AG08395 (cell line): ENCODE measurements at places on chromosomes 16 and 17.

GRCh38 chr16:84478172-84478947, 26.1 kb downstream of the MEAK7 start:
- peak; percentile 69 for DNase-seq

DNA sequence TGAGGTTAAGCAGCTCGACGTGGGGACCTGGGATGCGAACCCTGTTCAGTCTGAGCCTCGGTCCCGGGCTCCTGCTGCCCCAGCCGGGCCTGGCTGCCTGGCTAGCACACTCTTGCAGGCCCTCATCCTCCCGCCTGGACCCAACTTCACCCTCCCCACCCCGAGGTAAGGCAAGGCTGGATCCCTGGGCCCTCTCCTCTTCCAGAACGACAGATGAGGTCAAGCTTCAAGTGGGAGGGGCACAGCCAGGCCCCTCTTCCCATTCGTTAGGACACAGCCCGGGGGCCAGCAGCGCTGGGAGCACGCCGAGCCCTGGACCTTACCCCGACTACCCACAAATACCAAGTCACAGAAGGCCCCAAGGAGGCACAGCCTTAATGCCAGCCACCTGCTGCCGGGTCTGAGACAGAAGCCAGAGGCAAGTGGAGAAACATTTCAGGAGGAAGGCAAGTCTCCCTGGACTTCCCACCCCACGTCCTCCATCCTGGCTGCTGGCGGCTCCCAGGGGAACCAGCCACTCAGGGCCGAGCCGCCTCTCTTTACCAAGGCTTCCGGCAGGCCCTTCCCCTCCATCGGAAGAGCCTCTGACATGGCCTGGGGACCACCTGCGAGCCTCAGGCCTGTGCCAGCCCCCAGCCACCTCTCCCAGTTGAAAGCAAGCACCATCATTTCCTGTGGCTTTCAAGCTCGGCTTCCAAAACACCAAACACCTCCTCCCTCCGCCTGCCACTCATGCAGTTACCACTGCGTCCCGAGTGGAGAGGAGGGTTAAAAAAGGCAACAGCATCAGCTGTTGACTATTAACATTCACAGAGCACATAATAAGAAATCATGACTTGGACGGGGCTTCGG, 59.9 kb downstream of the RPH3AL start:
- no peak for DNase-seq

DNA sequence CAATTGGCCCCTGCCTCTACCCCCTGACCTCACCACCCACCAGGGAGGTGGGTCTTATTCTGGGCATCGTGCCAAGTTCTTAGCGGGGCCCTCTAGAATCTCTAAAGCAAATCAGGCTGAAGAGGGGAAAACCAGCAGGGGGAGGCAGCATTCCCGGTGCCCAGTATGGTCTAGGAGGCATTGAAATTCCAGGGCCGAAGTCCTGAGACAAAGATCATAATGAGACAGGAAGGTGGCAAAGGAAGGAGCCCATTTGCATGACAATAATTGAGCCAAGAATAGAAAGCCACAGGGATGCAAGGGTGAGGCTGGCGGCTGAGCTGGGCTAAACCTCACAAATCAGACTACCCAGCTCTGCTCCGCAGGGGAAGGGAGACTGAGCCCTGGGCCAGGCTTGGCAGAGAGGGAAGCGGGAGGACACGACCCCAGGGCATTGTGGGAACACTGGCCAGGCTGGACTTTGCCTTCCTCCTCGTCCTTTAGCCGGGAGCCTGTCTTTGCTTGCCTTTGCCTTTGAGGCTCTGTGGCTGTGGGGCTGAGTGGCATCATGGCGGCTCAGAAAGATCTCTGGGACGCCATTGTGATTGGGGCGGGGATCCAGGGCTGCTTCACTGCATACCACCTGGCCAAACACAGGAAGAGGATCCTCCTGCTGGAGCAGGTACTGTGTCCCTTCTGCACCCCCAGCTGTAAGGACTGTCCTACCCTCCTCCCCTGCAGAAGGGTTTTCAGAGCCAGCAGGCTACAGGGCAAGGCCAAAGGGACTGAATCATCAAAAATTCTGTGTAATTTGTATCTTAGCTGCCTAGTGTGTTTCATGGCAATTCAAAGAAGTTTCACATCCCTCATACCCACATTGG, at the start of gene PIPOX:
Gene PIPOX, plus strand, starts transcription at position 463 of the 860 bp plus-strand sequence. Its CDS starts 85 bp downstream, at position 548.
- no peak for DNase-seq

DNA sequence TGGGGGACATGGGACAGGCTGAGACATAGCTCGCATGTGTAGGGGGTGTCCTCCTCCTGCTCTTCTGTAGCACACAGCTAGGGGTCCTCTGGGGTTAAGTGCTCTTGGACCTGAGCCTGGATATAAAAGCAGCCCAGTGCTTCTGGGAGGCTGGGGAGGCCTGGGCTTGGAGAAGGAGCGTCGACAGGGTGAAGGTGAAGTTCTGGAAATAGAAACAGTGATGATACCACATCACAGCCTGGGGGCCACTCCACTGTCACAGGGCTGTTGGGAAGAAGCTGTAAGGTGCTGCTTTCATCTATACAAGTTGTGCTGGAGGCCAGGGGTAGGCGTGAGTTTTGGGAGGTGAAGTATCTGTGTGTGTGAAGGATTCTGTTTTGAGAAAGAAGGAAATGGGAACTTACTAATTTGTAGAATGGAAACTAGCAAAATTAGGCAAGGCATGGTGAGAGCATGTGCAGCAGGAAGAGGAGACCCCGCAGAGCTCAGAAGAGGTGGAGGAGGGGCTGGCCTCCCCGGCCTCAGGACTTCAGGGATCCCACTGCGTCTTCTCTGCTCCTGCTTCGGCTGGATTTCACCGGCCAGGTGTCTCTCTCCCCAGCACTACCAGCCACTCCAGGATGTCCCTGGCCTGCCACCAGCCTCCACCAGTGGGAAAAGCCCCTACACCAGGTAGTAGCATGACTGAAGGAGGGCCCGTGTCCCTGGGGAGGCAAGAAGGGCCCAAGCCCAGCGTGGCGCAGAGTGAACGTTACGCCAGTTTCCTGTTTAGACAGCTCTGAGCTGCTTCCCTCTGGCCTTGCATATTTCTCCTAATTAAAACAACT, 19.4 kb downstream of the PLCG2 start:
- no peak for DNase-seq

DNA sequence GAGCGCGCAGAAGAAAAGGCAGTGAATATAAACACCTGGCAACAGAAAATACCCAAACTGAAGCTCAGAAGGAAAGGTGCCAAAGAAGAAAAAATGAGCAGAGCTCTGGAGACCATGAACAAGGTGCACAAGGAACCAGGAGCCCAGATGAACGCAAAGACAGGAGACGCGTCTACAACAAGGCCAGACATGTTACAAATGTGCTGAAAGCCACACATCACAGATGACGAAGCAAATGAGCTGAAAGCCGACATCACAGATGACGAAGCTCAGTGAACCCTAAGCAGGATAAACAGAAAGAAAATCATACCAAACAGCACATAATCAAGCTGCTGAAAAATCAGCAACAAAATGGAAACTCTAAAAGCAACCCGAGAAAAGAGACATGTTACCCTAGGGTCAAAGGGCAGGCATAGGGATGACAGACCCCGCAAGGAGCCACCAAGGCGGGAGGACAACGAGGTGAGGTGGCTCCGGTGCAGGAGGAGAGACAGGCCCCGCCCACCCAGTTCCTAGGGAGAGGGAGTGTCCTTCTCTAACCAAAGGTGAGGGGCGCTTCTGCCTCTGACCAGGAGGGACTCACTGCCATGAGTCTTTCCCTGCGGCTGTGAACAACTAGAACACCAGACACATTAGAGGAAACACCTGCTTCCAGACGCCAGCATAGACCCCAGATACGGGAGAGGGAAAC, 39.1 kb downstream of the CCDC57 start:
- no peak for DNase-seq

- DNase-seq, result no peak
Observed at GRCh38 chr16:84292011-84292410, 2.7 kb upstream of the WFDC1 start.

- DNase-seq, result no peak
Observed at GRCh38 chr16:58518083-58518979, 3.0 kb downstream of the SETD6 start.

- no peak for DNase-seq
Observed at GRCh38 chr17:41537990-41538389, 9.9 kb upstream of the KRT19 start.

DNA sequence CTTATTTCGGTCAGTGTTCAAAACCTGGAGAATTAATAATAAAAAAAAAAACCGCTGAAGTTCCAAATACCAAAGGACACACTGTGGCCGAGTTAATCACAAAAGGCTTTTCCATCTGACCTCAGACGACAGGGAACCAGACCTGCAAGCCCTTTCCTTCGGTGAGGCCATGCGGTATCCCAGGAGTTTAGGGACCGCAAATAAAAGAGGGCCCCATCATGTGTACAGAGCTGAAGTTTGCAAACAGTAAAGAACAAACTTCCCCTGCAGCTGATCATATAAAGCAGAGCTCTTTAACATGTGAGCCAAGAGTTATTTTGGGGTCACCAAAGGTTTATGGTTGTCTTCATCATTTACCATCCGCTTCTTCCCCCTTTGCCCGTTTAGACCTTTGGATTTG, 33.0 kb upstream of the FOXJ1 start:
- DNase-seq, result no peak

- DNase-seq, result no peak
Observed at GRCh38 chr16:28924399-28924761, 658 bp downstream of the RABEP2 start.

GRCh38 chr17:5123343-5124124, 7.7 kb downstream of the USP6 start:
- no peak for DNase-seq

DNA sequence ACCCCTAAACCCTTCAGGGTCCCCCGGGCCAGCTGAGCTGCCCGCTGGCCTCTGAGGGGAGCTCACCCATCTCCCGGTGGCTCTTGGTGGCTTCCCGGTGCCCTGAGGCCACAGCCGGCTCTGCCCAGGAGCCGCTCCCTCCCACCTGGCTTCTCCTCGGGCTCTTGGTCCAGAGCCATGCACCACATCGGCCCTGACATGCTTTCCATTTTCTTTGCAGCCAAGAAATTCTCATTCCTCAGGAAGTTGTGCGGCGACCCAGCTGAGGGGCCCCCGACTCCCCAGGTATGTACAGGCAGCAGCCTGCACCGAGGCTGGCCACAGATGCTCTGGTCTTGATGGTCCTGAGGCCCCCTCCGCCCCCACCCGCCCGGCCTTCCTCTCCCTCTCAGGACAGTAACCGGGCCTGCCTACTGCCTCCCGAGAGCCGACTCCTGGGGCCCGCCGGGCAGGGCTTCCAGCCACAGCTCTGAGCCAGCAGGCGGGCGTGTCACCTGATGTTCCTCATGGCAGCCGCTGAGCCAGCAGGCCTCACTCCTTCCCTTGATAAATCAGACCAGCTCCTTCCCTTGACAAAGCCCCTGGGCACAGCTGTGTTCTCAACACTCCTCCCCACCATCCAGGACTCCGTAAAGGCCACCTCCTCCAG, 28.4 kb upstream of the ZFPM1 start:
- no peak for DNase-seq

DNA sequence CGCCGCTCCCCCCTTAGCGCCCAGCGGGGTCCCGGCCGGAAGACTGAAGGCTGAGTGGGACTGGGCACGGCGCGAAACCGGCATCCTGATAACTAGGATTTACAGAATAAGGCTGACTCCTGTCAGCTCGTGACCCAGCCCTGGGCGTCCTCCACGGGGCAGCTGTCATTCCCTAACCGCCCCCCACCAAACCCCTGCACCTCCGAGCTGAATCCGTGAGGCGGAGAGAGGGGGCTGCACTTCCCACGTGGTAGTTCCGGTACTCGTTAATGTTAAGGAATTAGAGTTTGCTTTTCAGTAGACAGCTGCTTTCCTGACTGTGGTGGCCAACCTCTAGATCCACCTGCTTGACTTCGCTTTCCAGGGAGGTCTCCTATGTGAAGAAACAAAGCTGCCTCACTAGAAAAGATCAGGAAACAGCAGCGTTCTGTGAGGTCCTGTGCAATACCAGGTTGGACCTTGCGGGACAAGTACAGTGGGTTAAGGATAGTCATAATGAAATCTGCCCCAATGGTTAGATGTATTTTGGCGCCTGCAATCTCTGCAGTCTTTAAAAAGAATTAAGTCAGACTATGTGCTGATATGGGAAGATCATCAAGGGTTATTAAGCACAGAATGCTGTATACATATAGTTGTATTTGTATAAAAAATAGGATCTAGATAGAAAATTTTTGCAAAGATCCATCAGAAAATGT, 1.1 kb upstream of the WBP2 start:
- DNase-seq, result no peak

- DNase-seq, result no peak
Observed at GRCh38 chr16:55329791-55330428, 5.9 kb downstream of the IRX6 start.

DNA sequence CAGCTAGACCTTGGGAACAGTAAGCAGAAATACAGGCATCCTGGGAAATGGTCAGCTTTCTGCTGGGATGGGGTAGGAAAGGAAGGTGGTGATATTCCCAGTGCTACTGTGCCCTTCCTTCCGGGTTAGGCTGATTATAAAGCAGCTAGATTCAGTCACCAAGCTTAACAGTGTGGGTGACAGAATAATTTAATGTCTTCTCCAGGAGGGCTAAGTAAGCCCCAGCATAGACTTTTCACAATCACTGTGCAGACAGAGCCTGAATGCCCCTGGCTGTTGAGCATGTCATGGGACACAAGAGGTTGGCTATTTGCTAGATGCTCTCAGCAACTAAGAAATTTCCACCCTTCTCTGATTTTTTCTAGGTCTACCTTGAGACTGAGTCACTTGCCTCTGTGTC, 513.0 kb downstream of the TOX3 start:
- no peak for DNase-seq

DNA sequence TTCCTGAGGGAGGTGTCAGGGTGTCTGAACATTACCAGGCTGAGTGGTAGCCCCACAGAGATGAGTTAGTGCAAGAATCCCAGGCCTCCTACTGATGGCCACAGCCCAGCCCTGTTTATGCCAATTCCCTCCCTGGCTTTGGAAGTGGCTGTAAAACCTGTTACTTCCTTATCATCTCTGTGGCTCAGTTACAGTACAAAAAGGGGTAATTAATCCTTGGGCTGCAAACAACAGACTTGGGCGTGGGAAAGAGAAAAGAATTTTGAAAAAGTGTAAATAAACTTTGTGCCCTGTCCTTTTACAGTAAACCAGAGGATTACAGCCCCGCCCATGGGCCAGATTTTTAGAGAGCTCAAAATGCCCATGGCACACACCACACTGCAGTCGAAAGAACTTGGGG, 73.1 kb upstream of the AXIN2 start:
- DNase-seq, result no peak

GRCh38 chr17:61619493-61619892, 28.5 kb upstream of the NACA2 start:
- DNase-seq, result no peak

DNA sequence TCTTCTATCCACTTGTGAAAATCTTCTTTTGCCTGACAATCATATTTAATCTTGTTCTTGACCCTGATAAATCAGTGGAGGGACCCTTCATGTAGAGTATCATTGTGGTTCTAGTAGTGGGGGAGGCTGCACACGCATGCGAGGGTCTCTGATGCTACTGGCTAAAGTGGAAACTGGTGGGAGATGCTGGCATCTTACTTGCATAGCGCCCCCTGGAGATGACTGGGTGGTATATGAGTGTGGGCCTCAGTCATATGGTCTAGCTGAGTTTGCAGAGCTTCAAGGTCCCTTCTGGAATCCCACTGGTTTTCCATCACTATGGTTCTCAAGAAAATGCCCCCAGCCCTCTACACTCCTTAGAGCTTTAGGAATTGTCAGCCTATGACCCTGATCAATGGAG, 236.4 kb upstream of the AXIN2 start:
- DNase-seq, result no peak

- DNase-seq, result no peak
Observed at GRCh38 chr17:14432079-14432478, 131.2 kb downstream of the HS3ST3B1 start.
